ENCODE measurements at places on chromosomes 5 and 9. TPM values are rescaled to one million over a fixed set of nuclear protein-coding genes. Genes with fewer than 3 reads are reported as not detected.

Gene CFAP90
- not detected for total RNA-seq

Gene LIFR
- total RNA-seq, result not detected

Gene NXNL2
- total RNA-seq, result not detected

Gene RMI1
- total RNA-seq, result 27.9 TPM

Gene DAB2IP
- total RNA-seq, result not detected

Gene AHRR
- 42.2 TPM for total RNA-seq

Gene SPINK13
- total RNA-seq, result not detected

Gene CEP72
- 32.3 TPM for total RNA-seq

Gene HTR1A
- not detected for total RNA-seq

Gene RALGPS1
- total RNA-seq, result 2.7 TPM

Gene CCNJL
- not detected for total RNA-seq

Gene OBP2A
- not detected for total RNA-seq

Gene ALDH1A1
- total RNA-seq, result not detected

Gene ALDH7A1
- total RNA-seq, result 1.4 TPM

Gene TMEM252
- total RNA-seq, result not detected

Gene NR5A1
- total RNA-seq, result not detected

Gene NR2F1
- not detected for total RNA-seq

Gene PCDHGA8
- total RNA-seq, result 0.18 TPM

Gene FRMD3
- 0.50 TPM for total RNA-seq

Gene FOXD4L3
- 0.16 TPM for total RNA-seq

Gene TAF11L10
- not detected for total RNA-seq

Gene P4HA2
- 16.8 TPM for total RNA-seq

Gene ITK
- total RNA-seq, result 184 TPM

Gene GFI1B
- not detected for total RNA-seq

Gene PCDHGA10
- 0.34 TPM for total RNA-seq

Gene C9orf50
- total RNA-seq, result not detected

Gene STK10
- 281 TPM for total RNA-seq

Gene TAS2R1
- not detected for total RNA-seq

Gene FBP1
- total RNA-seq, result not detected

Gene SLIT3
- 0.64 TPM for total RNA-seq

Gene MZB1
- total RNA-seq, result 61.8 TPM

Gene UAP1L1
- total RNA-seq, result 14.8 TPM

Gene OLFML2A
- not detected for total RNA-seq

Gene KCNT1
- total RNA-seq, result not detected

Gene ORM2
- total RNA-seq, result not detected

Gene GPBP1
- 79.7 TPM for total RNA-seq

Gene PTGS1
- total RNA-seq, result 0.43 TPM

Gene NCBP1
- 44.0 TPM for total RNA-seq

Gene PCDHA9
- total RNA-seq, result not detected

Gene CDX1
- not detected for total RNA-seq

Data from T-helper 2 cell treated with Interferon-gamma antibody and Interleukin-4, amounts not matched to agents 100 ng/mL and 5 ng/mL, for 36 hours (primary cell).